Stimulated activated CD4-positive, alpha-beta T cell treated with anti-CD3 and anti-CD28 coated beads, Interleukin-12 subunit alpha, Interleukin-12 subunit beta, amount 100 ng/mL, for 48 hours (primary cell): ENCODE measurements at places on chromosomes 7 and 10.

DNA sequence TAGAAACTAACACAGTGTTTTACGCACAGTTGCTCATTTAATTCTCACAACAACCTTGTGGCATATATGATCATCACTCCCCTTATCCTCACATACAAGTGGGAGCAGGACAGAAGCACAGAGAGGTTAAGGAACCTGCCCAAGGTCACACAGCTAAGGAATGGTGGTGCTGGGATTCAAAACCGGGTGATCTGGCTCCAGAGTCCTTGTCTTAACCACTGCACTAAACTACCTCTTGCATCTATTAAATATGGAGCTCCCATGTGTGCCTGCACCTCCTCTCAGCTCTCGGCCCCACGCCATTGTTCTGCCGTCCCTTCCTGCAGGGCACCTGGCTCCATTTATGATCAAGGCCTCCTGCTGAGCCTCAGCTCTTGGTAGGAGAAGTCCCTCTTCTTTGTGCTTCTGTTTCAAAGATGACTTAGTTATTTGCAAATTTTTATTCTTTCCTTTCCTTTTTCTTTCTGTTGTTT lies 99.8 kb upstream of the PDGFA start:
- no peak for DNase-seq

GRCh38 chr10:4648999-4649398 lies 177.0 kb upstream of the AKR1E2 start:
- no peak for DNase-seq

- no peak for DNase-seq
Observed at GRCh38 chr10:23337616-23338015, 7.0 kb downstream of the C10orf67 start.

GRCh38 chr7:148180075-148180474 lies 410.5 kb upstream of the C7orf33 start:
- DNase-seq, result no peak

DNA sequence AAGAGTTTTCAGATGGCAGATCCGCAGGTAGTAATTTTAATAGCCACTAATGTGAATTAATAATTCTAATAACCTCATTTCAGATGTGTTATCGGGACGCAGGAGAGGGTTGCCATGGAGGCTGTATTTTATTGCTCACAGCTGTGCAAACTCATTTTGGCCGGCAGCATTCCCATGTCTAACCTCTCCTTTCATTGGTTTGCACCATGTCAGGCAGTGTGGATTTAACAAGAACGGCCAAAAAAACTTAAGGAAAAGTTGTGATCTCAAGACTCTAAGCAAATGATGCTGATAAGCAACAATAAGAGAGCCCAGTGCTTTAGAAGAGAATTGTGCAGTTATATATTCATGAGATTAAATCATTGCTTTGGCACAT lies 88.7 kb upstream of the NRP1 start:
- DNase-seq, result no peak

- DNase-seq, result peak; percentile 60
Observed at GRCh38 chr7:100694098-100694745, at the start of gene GIGYF1. TSS of gene GIGYF1 (minus strand) at chr7:100694250. CDS start at chr7:100688238, 6,012 bp downstream.

DNA sequence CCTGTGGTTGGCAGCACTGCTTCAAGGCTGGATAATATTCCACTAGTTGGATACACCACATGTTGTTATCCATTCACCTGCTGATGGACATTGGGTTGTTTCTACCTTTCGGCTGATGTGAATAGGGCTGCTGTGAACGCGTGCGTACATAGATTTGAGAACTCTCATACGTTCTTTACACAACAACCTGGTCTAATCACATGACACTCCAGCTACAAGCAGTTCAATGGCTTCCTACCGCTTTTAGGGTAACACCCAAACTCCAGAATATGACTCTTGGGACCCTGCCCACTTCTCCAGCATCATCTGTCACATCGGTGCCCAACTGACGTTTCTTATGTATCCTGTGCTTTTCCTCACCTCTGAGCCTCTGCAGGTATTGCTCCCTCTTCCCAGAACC lies 114.6 kb downstream of the ABLIM1 start:
- DNase-seq, result no peak

DNA sequence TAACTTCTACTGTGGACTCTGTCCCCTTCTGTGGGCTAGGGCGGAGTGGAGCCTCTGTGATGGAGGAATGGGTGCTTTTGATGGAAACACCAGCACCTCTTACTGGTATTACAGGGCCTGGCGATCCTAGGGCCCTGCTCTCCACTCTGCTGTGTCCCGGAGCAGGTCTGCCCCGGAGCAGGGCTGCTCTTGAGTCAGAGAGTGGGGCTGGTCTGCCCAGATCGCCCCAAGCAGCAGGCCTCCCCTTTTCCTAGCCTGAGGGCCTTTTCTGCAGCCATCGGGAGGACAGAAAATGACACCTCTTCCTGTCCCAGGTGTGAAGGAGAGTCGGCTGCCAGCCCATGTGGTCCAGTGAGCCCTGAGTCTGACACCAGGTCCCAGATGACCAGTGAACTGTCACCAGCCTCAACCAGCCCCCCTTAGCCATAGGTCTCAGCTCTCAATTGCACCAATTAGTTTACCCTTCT lies 1.4 kb downstream of the ZNF282 start:
- DNase-seq, result no peak

- DNase-seq, result no peak
Observed at GRCh38 chr10:112246-112645, 23.0 kb upstream of the ZMYND11 start.

- no peak for DNase-seq
Observed at GRCh38 chr10:68086011-68086410, 10.9 kb upstream of the HERC4 start.

- DNase-seq, result no peak
Observed at GRCh38 chr10:22699976-22700375, 14.4 kb downstream of the PIP4K2A start.

GRCh38 chr10:78871796-78872195 lies 197.0 kb upstream of the ZMIZ1 start:
- DNase-seq, result no peak

DNA sequence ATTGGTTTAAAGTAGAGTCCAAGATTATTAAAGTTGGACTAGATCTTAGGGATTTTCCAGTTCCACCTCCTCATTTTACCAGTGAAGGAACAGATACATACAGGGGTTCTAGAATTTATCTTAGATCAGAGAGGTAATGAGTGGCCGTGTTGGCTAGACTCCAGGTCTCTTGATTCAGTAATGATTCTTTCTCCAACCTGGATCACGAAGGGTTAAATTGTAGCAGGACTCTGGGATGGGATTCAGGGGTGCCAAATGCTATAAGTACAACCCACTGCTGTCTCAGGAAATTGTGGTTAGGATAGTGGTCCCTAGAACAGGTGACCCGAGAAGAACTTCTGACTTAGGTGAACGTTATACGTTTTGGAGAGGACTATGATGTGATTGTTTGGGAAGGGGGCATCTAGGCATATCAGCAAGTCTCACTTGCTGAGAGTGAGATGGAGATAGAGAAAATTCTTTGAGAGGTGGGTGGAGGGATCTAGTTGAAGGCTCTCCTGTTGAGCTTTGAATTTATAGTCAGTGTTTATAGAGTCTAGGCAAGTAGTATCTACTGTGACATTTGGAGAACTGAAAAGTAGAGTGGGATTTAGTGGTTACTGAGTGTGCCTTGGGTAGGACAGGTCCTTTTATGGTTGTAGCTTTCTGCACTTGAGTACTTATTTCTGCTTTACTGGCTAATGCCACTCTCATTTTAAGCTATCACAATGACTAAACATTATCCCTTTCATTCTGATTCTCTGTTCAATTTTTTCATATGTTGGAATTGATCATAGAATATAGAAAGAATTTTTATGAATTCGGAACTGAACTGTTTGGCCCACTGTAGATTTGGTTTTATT lies 58.3 kb downstream of the ST7 start:
- no peak for DNase-seq

- no peak for DNase-seq
Observed at GRCh38 chr7:101915000-101915399, 97.6 kb downstream of the CUX1 start.

DNA sequence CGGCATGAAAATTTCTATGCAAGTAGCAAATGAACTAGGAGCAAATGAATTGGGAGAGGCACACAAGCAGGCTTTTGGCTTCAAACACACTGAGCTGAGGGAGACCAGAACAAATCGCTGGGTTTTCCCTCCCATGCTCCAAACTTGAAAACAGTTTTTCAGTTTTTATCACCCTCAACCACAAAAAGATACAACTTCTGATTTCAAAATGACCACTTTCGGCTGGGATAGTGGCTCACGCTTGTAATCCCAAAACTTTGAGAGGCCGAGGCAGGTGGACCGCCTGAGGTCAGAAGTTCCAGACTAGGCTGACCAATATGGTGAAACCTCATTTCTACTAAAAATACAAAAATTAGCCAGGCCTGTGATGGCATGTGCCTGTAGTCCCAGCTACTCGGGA lies 9.0 kb upstream of the CHUK start:
- DNase-seq, result no peak

DNA sequence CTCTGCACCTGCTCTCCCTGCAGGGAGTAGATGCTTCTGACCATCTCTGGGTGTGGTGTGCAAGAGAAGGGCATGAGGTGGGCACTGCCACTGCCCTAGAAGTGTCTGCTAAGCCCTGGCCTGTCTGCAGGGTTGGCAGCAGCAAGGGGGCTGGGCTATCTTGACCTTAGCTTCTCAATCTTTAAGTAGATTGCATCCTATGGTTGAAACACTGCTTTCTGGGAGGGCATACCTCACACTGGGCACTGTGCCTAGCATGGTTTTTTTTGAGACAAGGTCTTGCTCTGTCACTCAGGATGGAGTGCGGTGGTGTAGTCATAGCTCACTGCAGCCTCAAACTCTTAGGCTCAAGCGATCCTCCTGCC lies 54.9 kb downstream of the CLIP2 start:
- no peak for DNase-seq

- DNase-seq, result no peak
Observed at GRCh38 chr10:69817078-69817581, 15.4 kb downstream of the COL13A1 start.

- DNase-seq, result no peak
Observed at GRCh38 chr7:143171697-143172096, 11.5 kb upstream of the TAS2R39 start.

- DNase-seq, result no peak
Observed at GRCh38 chr10:100816671-100817070, 71.3 kb downstream of the PAX2 start.

GRCh38 chr10:79158402-79159097 lies 89.8 kb downstream of the ZMIZ1 start:
- no peak for DNase-seq
